ENCODE measurements at places on chromosomes 16 and 17. TPM values are rescaled to one million over a fixed set of nuclear protein-coding genes. Genes with fewer than 3 reads are reported as not detected.

DNA sequence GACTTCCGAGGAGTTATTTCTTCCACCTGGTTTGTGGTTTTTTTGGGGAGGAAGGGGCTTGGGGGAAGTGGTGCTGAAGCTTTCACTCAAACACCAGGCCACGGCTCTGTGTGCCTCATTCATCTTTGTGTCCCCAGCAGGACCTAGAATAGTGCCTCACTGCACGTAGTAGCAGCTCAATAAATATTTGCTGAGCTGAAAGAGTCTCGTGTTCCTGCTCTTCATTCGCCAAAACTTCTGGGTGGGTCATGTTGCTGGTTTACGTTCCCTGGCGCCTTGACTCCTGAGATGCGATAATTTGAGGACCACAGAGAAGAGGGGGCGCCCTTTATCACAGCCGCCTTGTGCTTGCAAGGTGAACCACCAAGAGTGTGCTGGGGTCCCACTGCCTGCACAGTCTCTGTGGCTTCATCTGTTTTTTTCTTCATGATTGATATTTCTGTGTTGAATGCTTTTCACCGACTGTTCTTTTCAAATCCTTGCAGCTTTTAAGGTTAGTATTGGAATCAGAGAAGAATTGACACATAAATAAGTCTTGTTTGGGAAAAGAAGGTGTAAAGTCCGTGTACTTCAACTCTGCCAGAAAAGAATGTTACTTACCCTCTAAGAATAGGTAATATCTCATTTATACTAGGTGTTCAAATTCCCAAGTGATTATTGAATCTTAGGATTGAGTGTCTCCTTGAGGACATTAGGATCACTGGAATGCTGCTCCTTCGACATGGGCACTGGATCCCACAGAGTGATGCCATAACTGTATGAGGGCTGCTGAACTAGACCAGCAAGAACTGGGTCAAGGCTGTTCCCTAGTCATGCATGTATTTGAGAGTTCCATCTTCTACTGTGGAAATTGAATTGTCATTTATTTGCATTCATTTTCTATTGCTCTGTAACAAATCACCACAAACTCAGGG lies 92.7 kb upstream of the CLEC18A start:
- DNase-seq, result no peak

- DNase-seq, result no peak
Measured at GRCh38 chr16:13401641-13402040, 500.2 kb downstream of the SHISA9 start.

DNA sequence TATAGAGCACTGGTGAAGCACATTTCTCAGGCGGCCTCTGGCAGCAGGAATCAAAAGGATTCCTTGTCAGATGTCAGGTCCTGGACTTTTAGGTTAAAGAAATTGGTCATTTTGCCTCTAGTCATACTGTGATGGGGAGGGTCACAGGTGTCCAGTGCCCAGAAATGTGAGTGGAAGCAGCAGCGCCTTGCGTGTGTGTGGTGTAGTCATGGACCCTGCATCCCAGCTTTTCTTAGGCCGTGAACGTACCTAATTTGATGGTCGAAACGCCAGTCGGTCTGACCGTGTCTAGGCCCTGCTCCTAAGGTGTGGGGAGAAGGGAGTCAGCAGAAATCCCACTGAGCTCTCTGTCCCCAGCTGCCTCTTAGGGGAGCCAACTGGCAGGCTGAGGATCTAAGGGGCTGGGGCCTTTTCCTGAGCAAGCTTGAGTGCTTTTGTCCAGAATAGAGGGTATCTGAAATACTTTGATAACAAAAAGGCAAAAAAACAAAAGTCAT lies 32.0 kb downstream of the POLR3E start:
- DNase-seq, result no peak

DNA sequence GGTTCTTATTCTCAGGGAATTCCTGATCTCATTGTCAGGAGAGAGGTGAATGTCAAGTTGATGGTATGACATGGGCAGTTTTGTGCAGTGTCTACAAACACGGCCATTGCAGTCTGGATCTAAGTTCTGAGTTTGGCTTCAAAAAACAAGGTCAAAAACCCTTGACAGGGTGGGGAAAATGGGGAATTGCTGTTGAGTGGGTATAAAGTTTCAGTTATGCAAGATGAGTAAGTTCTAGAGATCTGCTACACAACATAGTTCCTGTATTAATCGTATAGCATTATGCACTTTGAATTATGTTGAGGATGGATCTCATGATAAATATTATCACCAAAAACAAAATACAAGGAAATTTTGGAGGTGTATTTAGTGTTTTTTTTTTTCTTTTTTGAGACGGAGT lies 36.6 kb upstream of the CARMIL2 start:
- no peak for DNase-seq

- no peak for DNase-seq
Measured at GRCh38 chr16:1298406-1298805, 11.0 kb upstream of the UBE2I start.

DNA sequence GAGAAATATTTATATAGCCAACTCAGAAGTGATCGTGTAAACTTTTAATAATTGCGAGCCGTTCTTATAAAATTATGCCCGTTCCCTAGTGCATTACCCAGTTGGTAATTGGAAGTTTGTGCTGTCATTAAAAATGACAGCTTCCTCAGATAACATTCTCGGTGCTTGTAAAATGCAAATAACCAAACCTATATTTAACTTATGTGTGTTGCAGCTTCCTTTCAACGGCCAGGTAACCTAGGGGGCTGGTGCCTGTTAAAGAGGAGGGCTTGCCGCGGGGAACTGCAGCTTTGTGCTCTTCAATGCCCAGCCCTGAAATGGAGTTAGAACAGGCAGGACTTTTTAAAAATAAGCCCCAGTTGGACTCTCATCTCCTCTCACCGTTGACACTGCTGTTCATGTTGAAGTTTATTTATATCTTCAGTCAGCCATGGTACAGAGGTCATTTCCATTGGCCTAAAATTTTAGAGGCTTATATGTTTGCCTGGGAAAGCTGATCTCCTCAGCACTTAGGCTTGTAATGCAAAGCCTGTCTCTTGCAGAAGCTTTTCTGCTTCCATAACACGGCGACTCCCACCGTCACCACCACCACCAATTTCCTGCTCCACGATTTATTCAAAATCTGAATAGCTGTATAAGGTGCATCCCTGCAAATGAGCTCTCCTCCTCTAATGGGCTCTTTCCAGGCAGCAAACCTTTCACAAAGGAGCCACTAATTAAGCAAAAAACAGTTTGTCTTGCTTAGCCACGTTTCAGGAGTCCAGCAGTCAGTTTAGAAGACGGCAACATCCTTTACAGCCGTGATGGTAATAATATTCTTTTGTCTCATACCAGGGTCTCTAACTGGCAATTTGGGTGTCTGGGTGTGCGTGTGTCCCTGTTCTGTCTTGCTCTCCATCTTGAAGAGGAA lies 74.7 kb downstream of the RPA1 start:
- DNase-seq, result no peak

DNA sequence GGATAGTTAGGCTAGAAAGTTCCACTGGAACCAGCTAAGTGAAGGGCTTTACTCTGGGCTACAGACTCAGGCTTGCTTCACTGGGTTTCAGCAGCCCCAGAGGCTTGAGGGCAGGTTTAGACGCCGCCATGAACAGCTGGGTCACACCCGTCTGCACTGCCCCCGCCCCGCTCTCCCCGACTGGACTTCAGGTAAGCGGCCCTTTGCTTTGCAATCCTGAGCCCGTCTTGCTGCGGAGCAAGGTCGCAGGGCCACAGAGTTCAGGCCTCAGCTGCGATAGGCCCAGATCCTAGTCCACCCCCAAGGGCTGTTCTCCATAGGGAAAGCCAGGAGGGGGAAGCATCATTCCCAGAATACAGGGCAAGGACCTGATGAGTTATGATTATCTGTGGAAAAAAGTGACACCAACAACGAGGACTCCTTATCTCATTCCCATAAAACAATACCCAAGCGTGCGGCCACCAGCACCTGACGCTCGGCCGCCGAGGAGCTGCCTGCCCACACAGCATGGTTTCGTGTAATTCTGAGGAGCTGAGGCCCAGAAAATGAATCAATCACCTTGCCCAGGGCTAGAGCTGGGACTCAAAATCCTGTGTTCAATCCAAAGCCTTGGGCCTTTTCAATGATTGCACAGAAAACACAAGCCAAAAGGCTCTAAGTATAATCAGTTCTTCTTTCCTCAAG lies 20.4 kb downstream of the MEAK7 start:
- no peak for DNase-seq

NEUROD2 gene
- total RNA-seq, result not detected

DNA sequence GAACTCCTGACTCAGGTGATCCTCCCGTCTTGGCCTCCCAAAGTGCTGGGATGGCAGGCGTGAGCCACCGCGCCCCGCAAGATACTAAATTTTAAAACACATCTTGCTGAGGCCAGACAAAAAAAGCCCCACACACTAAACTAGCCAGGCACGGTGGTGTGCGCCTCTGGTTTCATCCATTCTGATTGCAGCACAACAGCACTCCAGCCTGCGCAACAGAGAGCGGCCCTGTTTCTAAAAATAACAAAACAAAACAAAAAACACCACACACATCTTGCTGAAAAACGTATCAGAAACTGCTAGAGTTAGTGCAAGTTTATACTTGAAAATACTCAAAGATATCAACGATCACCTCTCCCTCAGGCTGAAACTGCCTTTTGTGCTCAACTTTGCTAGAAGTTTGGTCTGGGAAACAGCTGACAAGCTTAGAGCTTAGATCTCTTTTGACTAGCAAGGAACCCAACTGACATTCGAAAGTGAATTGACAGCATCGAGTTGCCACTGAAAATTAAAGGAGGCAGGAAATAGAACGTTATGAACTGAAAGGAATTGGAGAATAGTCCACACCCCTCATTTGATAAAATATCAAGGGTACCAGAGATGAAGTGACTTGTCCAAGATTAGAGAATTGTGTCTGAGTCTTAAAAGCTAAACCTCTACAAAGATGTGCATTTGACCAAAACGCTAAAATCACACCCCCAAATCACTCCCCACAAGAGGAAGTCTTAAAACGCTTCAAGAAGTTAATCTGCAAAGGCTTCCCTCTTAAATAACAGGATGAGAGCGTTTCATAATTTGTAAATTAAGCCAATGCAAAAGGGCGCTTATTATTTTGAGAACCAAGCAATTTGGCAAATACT lies 908 bp downstream of the COG4 start:
- DNase-seq, result no peak

ATP2A3 gene
- total RNA-seq, result 0.32 TPM

SYCE1L gene
- not detected for total RNA-seq

All from MG63 (cell line).